Kidney (tissue), 22 donors: ENCODE measurements at places on chromosomes 4 and X. TPM values are rescaled to one million over a fixed set of nuclear protein-coding genes. Genes with fewer than 3 reads are reported as not detected.

DNA sequence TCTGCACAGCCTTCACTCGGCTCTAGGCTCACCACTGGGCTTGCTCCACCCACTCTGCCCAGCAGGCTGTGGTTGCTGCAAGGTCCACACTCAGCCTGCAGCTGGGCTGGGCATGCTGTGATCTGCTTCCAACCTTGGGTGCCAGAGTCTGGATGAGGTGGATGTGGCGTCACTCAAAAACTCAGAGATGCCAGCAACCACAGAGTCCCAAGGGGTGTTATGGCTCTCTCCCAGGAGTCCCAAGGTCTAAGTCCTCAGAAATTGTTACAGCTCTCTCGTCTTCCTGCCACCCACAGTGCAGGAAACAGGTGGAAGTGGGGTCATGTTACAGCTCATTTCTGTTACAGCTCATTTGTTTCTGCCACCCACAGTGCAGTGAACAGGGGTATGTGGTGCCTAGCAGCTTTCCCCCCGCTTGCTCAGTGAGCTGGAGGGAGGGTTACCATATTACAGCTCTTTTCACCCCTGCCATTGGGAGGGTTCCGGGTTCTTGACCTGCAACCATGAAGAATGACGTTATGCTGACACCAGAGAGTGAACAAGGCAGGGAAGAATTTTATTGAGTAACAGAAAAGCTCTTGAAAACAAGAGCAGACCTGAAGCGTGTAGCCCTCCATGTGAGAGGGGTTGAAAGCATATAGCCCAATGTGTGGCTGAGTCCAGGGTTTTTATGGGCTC lies 893.9 kb downstream of the PCDH7 start:
- DNase-seq = peak; percentile 26
- no peak overlapping the region for H3K27ac ChIP-seq
- no peak overlapping the region for H3K4me3 ChIP-seq
- no peaks in the 10 kb centered on the region for H3K36me3 ChIP-seq

GRCh38 chr4:95249426-95250021 lies 299.2 kb downstream of the UNC5C start:
- no peak overlapping the region for H3K27ac ChIP-seq
- no peaks in the 10 kb centered on the region for H3K36me3 ChIP-seq
- no peaks in the 10 kb centered on the region for H3K4me1 ChIP-seq
- DNase-seq = no peak

DNA sequence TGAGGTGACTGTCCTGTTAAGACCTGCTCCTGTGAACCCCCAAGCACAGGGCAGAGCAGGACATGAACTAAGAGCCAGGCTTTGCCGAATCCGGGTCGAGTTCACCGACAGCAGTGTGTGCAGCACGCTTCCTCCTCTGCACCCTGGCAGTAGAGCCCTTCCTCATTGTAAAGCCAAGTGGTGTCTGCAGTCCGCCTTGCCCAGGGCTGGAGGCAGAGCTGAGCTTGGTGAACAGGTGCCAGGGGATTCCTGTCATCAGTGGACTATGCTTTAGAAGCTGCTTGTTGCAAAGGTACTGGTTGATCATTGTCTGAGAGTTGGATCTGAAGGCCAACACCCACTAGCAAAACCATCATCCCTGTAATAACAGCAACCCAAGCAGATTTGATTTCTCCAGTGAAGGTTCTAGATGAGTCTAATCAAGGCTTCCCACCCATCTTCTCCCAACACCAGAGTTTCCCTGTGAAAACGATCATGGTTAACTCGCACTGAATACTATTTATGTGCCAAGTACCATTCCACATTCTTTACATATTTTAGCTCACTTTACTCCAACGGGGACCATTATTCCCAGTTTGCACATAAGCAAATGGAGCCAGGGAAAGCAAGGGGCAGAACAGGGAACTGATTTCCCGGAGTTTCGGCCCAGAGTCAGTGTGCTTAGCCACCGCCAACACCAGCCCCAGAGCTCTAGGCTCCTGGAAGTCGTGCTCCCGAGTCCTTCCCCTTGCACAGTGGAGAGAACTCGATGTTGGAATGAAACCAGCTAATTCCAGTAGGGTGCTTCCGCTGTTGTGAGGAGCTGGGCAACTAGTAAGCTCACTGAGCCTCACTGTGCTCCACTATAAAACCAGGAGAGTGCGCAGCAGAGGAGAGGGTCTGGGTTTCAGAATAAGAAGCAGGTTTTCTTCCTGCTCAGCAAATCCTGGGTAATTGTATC lies 1.4 kb upstream of the SLC34A2 start:
- peaks cover 10% of the 10 kb centered on the region for H3K27me3 ChIP-seq
- H3K36me3 ChIP-seq = no peaks in the 10 kb centered on the region
- peak; percentile 86 for DNase-seq
- no peak overlapping the region for H3K4me3 ChIP-seq

- no peaks in the 10 kb centered on the region for H3K36me3 ChIP-seq
- no peak overlapping the region for H3K27ac ChIP-seq
- no peak for DNase-seq
These were observed 633.8 kb upstream of the CT83 start for GRCh38 chrX:117096528-117096927.

Gene DIAPH2
- total RNA-seq = 15.0 TPM

- H3K36me3 ChIP-seq = peaks cover 3% of the 10 kb centered on the region
- no peak overlapping the region for H3K4me3 ChIP-seq
- no peak overlapping the region for H3K27ac ChIP-seq
- no peak for DNase-seq
These were observed 74.2 kb downstream of the STAG2 start for GRCh38 chrX:124035657-124036056.

DNA sequence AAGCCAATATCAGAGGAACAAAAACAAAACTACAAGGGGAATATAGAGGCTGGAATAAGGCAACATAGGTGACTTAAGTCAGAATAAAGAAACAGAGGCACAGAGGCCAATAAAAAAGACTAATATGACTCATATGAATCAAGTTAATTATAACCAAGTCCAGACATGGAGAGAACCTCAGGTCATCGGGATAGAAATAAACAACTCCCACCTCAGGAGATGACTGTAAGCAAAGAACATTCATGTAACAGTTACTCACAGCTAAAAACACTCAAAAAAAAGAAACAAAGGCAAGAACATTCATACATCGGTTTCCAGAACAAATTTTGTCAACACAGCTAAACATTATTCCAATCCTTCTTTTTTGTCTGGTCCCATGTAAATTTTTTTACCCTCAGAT lies 60.3 kb upstream of the RXFP1 start:
- no peak overlapping the region for H3K4me3 ChIP-seq
- no peaks in the 10 kb centered on the region for H3K27me3 ChIP-seq
- H3K36me3 ChIP-seq = no peaks in the 10 kb centered on the region
- no peaks in the 10 kb centered on the region for H3K4me1 ChIP-seq
- no peak for DNase-seq

- H3K4me1 ChIP-seq = peaks cover 23% of the 10 kb centered on the region
- no peaks in the 10 kb centered on the region for H3K36me3 ChIP-seq
- no peak overlapping the region for H3K4me3 ChIP-seq
- no peaks in the 10 kb centered on the region for H3K27me3 ChIP-seq
These were observed 9.9 kb downstream of the APBB2 start for GRCh38 chr4:41204400-41204978.

DNA sequence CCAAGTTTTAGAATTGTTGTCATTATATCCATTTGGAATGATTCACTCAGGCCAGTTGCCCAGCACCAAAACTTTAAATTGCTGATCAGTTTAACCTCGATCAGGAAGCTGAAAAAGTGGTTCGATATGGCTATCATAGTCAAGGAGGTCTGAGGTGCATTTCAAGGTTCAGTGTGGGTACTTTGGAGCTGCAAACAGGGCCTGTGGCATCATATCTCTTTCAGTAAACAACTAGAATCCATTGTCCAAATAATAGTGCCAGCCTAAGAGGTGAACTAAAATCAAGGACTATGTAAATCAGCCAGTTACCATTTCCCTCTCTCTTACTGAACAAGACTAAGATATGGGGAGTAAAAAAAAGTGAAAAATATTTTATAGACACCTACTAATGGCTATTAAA lies 14.2 kb downstream of the TMEM47 start:
- no peak overlapping the region for H3K27ac ChIP-seq
- H3K4me3 ChIP-seq = no peak overlapping the region
- H3K4me1 ChIP-seq = no peaks in the 10 kb centered on the region
- H3K27me3 ChIP-seq = no peaks in the 10 kb centered on the region
- H3K36me3 ChIP-seq = no peaks in the 10 kb centered on the region

Gene GPR173
- total RNA-seq = 5.4 TPM

Gene ARHGAP6
- total RNA-seq = 20.4 TPM

Gene TMPRSS11A
- not detected for total RNA-seq

DNA sequence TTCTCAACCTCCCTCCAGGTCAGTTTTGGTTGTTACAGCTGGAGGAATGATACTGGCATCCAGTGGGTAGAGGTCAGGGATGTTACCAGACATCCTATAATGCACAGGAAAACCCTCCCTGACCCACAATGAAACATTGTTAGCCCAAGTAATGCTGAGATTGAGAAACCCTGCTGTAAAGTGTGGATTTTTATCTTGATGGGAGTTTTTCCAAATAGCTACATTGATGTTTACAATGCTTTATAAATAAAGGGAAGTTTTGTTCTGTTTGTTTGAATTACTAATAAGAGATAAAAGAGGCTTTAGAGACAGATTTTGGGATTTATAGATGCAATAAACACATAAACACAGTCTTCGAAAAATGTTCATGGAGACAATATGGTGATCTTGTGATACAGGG lies 194.0 kb upstream of the NUDT6 start:
- DNase-seq = no peak
- no peak overlapping the region for H3K27ac ChIP-seq
- no peaks in the 10 kb centered on the region for H3K4me1 ChIP-seq
- H3K36me3 ChIP-seq = no peaks in the 10 kb centered on the region
- no peak overlapping the region for H3K4me3 ChIP-seq
- H3K27me3 ChIP-seq = no peaks in the 10 kb centered on the region

Gene FAM184B
- total RNA-seq = 0.09 TPM

Gene MAGEH1
- total RNA-seq = 23.7 TPM

- no peak for DNase-seq
- no peaks in the 10 kb centered on the region for H3K36me3 ChIP-seq
- H3K27ac ChIP-seq = no peak overlapping the region
- peaks cover 6% of the 10 kb centered on the region for H3K27me3 ChIP-seq
These were observed 18.8 kb upstream of the VSIG1 start for GRCh38 chrX:108025954-108026600.

DNA sequence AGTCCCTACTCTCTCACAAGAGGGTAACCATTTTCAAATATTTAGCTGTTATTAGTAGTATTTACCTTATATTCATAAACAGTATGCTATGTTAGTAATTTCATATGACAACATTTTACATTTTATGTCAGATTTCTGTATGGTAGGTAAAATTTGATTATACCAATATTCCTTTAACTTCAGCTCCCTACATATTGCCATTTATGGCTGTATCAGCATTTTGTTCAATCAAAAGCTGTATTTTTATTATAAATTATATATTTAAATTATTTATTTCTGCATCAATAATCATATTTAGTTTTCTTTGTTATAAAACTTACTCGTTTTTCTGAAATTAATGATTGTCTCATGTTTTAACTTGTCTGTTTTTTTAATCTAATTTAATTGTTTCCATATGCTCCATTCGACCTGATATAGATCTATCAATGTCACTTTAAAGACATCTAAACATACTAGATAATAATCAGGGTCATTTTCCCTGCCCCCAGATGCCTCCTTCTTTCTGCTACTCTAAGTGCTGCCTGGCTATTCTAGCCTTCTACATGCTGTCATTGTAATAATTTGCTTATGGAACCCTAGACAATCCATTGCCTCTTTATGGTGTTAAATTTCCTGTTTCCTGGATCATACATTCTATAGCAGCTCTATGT lies 1976.7 kb upstream of the ADGRL3 start:
- no peaks in the 10 kb centered on the region for H3K4me1 ChIP-seq
- H3K27me3 ChIP-seq = no peaks in the 10 kb centered on the region
- no peak overlapping the region for H3K27ac ChIP-seq
- DNase-seq = no peak
- H3K36me3 ChIP-seq = no peaks in the 10 kb centered on the region

Gene CYP2U1
- 5.9 TPM for total RNA-seq

GRCh38 chrX:39002466-39002865 lies 201.2 kb downstream of the MID1IP1 start:
- H3K4me1 ChIP-seq = no peaks in the 10 kb centered on the region
- no peak overlapping the region for H3K4me3 ChIP-seq
- no peaks in the 10 kb centered on the region for H3K27me3 ChIP-seq
- no peaks in the 10 kb centered on the region for H3K36me3 ChIP-seq

DNA sequence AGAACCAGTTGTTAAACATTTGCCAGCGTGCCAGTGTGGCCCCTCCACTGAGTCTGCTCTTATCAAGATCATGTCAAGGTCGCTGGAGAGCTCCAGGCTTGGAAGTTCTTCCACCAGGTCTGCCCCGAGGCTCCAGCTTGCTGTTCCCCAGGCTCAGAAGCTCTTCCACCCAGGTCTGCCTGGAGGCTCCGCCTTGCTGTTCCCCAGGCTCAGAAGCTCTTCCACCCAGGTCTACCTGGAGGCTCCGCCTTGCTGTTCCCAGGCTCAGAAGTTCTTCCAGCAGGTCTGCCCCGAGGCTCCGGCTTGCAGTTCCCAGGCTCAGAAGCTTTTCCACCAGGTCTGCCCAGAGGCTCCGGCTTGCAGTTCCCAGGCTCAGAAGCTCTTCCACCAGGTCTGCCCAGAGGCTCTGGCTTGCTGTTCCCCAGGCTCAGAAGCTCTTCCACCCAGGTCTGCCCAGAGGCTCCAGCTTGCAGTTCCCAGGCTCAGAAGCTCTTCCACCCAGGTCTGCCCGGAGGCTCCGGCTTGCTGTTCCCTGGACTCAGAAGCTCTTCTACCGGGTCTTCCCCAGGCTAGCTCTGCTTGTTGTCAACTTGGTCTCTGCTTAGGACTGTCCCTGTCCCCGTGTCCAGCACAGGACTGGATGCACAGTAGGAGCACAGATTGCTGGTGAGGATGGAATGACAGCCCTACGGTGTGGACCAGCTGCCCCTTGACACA lies 54.4 kb downstream of the HMX1 start:
- no peak overlapping the region for H3K4me3 ChIP-seq
- H3K4me1 ChIP-seq = no peaks in the 10 kb centered on the region
- no peaks in the 10 kb centered on the region for H3K27me3 ChIP-seq
- peak; percentile 4 for DNase-seq
- H3K27ac ChIP-seq = no peak overlapping the region

- no peaks in the 10 kb centered on the region for H3K27me3 ChIP-seq
- H3K4me3 ChIP-seq = no peak overlapping the region
- no peaks in the 10 kb centered on the region for H3K36me3 ChIP-seq
- DNase-seq = no peak
- H3K27ac ChIP-seq = no peak overlapping the region
These were observed 418.6 kb downstream of the INPP4B start for GRCh38 chr4:142427456-142427855.

Gene LDOC1
- 49.0 TPM for total RNA-seq

GRCh38 chrX:106415276-106415895 lies 196.4 kb upstream of the RADX start:
- no peaks in the 10 kb centered on the region for H3K36me3 ChIP-seq
- DNase-seq = no peak
- H3K4me1 ChIP-seq = no peaks in the 10 kb centered on the region
- peaks cover 2% of the 10 kb centered on the region for H3K27me3 ChIP-seq
- H3K27ac ChIP-seq = no peak overlapping the region

Gene MMAA
- 18.5 TPM for total RNA-seq

- no peak for DNase-seq
These were observed 55.0 kb upstream of the PRDM5 start for GRCh38 chr4:120977435-120977997.

Gene HSD17B13
- total RNA-seq = not detected

- peak; percentile 55 for DNase-seq
- no peaks in the 10 kb centered on the region for H3K36me3 ChIP-seq
- no peak overlapping the region for H3K4me3 ChIP-seq
- no peaks in the 10 kb centered on the region for H3K27me3 ChIP-seq
- no peak overlapping the region for H3K27ac ChIP-seq
These were observed 260.0 kb downstream of the PACRGL start for GRCh38 chr4:20960291-20960690.

Gene MAGEB1
- not detected for total RNA-seq

Gene GC
- 0.69 TPM for total RNA-seq

- no peak for DNase-seq
- no peaks in the 10 kb centered on the region for H3K36me3 ChIP-seq
- H3K27ac ChIP-seq = no peak overlapping the region
- no peak overlapping the region for H3K4me3 ChIP-seq
These were observed 16.7 kb downstream of the EDA2R start for GRCh38 chrX:66622209-66622608.
